ENCODE measurements at places on chromosomes 12 and 14.

GRCh38 chr12:113221997-113222729 is 899 bp downstream of the TPCN1 start:
- DNase-seq = peak; percentile 33

GRCh38 chr12:6784761-6785160 is 4.6 kb upstream of the CD4 start:
- DNase-seq = no peak

GRCh38 chr12:24109381-24110039 is 160.0 kb upstream of the SOX5 start:
- DNase-seq = no peak

- no peak for DNase-seq
These were observed 30.2 kb downstream of the KCTD10 start for GRCh38 chr12:109446869-109447268.

DNA sequence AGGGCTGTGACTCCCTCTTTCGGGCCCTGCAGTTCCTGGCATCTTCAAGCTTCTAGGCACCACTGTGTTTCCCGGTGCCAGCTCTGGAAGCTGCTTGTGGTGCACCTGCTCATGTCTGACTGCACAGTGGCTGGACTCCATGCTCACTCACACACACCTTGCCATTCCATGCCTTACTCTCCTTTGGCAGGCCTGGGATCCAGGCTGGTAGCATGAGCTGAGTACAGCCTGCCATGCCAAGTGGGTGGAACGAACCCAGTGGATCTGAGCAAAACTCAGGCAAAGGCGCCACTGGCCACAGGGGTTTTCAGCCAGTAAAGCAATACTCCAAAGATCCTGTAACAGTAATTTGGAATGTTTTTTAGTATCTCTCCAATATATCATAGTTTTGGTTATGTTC is 902.7 kb upstream of the USP15 start:
- DNase-seq = no peak

GRCh38 chr14:85387181-85387580 is 142.8 kb upstream of the FLRT2 start:
- no peak for DNase-seq

GRCh38 chr12:71567537-71567936 is 96.1 kb downstream of the ZFC3H1 start:
- DNase-seq = no peak

- no peak for DNase-seq
These were observed 92.9 kb downstream of the ATP23 start for GRCh38 chr12:58034311-58034710.

DNA sequence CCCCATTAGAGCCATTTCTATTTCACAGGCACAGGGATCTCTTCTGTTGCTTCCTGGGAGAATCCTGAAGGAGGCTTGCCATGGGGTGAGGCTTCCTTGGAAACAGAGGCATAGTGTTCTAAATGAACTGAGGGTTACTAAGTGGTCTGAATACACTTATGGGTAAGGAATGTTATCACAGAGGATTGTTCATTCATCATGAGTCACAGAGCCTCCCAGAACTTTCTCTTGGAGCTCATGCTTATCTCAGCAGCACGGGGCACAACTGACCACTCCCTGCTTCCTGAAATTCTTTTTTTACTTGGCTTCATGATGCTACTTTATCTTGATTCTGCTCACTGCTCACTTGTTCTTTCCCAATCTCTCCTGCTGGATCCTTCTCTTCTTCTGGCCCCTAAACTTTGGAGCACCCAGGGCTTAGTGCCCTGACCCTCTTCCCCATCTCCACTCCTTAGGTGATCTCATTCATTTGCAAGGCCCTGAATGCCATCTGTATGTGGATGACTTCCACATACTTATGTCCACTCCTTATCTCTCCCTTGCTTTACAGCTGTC is 57.9 kb downstream of the ANO6 start:
- DNase-seq = no peak

- DNase-seq = no peak
These were observed 88.5 kb upstream of the RIN3 start for GRCh38 chr14:92425101-92425500.

DNA sequence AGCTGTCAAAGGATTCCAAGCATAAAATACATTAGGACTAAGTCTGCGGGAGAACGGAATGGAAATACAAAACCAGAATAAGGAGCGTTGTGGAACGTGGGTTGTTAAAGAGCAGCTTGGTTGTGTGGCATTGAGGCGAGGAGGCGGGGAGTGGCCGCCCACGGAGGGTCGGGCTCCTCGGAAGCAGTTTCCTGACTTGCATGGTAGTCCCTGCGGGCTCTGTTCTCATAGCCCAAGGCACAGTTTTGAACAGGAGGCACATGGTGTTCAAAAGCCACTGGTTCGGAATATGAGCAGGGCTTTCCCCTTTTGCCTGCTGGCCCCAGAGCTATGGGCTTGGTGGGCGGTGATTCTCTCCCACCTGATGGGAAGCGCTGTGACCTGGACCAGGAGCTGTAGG is 12.2 kb downstream of the DDX51 start:
- DNase-seq = no peak

GRCh38 chr14:92625213-92625612 is 111.6 kb downstream of the RIN3 start:
- DNase-seq = no peak

GRCh38 chr12:23431006-23431405 is 518.5 kb downstream of the SOX5 start:
- no peak for DNase-seq

- no peak for DNase-seq
These were observed 59.2 kb downstream of the ZNF641 start for GRCh38 chr12:48291511-48291910.

DNA sequence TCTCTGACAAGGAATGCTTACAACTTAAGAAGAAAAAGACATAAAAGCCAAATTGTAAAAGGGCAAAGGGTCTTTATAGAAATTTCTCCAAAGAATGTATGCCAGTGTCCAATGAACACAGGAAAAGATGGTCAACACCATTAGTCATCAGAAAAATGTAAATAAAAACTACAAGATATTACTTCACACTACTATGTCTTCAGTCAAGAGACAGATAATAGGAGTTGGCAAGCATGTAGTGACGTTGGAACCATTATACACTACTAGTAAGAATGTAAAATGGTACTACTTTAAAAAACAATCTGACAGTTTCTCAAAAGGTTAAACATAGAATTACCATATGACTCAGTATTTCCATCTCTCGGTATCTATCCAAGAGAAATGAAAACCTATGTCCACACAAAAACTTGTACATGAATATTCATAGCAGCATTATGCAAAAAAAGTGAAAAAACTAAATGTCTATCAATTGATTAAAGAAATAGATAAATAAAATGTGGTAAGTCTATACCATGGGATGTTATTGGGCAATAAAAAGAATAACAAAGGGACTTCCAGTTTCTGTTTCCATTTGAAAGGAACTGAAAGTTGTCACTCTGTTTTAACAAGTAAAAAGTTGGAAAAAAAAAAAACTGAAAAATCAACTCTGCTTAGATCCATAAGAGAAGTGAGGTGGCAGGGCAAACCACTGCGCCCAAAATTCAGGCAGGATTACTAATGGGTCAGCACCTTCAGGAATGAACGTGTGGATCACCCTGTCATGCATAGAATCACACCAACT is 69.8 kb downstream of the ALG10B start:
- no peak for DNase-seq

DNA sequence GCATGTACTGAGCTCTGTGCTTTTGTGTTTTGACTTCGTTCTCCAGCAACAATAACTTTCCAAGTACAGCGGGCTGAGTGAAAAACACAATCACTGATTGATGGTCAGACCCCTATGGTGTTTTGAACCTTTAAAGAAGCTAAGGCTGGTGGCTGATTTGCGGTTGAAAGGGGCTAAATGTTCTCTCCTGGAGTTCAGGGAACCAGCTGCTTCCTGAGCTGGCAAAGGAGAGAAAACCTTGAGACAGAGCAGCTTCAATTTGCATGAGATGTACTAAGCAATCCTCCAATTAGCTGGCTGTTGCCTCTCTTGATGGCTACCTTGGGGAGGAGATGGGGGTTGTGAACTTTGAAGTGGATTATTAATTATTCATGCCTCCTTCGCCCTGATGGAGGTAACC is 546.7 kb upstream of the SEL1L start:
- no peak for DNase-seq

GRCh38 chr12:92718483-92718990 is 15.7 kb downstream of the PLEKHG7 start:
- no peak for DNase-seq

- no peak for DNase-seq
These were observed 44.5 kb downstream of the NUBPL start for GRCh38 chr14:31605702-31606101.

DNA sequence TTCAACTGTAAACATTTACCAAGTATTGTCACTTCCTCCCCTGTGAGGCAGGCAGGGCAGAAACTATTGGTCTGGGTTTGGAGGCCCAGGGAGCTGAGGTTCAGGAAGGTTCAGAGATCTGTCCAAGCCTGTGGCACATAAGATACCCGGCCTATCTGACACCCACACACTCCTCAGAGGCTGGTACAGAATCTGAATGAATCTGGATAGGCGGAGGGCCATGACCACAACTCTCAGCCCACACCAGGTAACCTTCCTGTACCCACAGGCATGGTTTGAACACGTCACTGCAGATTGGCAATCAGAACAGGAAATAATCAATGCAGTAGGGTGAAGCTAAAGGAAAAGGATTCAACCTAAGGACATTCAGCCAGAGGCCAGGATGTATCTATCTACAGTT is 92.8 kb upstream of the TMCC3 start:
- DNase-seq = no peak

DNA sequence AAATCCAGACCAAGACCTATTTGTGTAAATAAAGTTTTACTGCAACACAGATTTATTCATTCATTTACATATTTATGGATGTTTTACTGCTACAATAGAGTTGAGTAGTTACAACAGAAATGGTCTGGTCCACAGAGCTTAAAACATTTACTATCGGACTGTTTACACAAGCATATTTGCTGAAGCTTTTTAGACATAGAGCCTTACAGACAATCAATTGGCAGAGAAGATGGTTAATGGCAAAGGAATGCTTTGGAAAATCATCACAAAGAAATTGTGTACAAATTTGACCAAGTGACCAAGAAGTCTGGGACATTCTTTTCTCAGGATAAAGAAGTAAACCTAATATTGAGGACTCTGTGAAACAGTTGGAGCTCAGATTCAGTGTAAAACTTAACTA is 504.3 kb downstream of the SLC16A7 start:
- no peak for DNase-seq

DNA sequence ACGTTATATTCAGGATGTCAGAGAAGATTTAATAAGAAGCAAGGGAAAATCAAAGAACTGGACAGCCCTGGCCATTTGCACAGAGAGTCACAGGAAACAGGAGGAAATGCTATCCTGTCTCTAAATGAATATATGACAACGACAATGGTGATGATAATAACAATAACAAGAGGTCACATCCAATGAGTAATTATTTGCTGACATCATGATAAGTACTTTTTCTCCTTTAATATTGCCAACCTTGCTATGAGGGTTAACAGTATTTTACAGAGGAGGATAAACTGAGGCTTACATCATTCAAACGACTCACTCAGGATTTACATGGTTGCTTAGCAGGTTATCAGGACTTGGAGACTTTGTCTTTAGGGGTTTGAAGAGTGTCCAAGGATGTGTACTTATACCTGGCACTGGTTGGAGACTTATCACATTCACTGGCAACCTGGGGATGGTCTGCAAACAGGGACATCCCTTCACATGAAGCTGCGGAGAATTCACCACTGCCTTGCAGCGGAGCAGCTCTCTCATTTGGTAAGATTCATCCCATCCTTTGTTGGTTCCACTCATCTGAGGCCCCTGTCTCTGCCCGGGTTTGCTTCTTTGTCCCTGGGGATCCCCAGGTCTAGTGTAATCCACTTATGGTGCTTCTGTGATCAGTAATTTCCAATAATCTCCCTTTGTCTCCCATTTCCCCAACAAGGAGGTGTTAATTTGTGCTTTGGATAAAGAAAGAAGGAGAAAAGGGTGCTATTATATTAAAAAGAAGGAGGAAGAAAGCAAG is 637.8 kb downstream of the BCL11B start:
- no peak for DNase-seq

- DNase-seq = no peak
These were observed 346.7 kb upstream of the PRICKLE1 start for GRCh38 chr12:42936260-42936659.

DNA sequence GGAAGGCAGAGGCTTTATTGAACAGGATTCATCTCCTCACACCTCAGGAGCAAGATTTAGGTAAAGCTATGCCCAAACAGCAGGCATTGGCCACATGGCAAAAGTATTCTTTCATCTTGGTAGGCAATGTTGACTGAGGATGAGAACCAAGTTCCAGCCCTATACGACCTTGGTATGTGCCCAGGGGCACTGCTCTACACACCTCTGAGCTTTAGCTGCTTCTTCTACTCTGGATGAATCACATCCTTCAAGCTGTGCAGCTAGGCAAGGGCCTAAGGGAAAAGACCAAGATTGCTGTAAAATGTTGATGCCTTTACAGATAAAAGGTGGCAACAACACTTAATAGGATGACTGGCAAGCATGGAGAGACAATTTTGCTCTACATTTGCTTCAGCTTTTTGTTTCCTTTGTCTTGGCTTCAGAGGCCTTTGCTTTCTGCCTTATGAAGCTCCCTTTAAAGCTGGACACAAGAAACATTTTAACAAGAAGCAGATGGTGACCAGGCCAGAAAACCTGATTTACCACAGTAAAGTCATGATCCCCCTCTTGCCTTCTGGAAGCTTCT is 183.3 kb upstream of the KITLG start:
- DNase-seq = no peak

DNA sequence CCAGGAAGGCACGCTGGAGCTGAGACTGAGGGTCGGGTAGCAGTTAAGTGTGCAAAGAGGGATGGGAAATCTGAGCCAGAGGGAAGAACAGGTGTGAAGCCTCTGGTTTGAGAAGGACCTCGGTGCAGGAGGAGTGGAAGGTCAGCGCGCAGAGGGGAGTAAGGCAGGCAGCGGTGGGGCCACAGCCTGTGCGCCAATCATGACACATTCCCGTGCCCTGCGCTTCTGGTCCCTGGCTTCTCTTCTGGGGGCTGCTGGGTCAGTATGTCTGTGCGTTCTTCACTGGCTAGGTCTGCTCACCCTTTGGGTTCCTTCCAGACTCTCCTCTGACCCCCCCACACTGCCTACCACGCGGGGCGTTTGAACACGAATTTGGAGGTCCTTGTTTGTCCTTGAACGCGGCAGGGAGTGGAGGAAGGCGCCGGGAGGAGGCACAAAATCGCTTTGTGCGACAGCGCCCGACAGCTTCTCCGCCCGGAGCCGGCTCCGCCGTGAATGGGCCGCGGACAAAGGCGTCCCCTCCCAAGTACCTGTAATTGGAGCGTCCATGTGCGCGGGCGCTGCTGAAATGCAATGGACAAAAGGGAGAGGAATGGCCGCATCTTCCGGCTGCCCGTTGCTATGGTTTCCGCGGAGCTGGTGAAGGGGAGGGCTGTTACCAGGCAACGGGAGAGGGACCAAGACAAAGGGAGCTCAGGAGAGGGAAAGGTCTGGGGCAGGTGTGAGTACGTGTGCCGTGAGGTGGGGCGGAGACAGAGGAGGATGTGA is 207.2 kb upstream of the SRRM4 start:
- DNase-seq = peak; percentile 49

DNA sequence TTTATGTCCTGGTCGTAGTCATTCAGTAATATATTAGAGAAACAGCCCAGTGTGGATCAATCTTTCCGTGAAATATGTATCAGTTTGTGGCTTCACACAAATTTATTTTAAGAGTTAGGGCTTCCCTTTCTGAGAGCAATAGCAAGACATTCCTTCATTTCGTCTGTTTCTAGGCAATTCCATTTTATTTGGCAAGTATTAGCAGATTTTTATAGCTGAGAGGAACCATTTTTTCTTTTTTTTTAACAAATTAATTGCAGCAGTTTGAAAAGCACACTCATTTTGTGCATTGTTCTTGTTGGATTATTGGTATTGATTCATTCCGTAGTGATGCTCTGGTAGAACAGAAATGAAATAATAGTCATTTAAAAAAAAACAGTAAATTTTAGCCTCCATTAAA is 132.9 kb downstream of the SRGAP1 start:
- DNase-seq = no peak

Data from nucleus accumbens (tissue), 56 donors.